ENCODE measurements at places on chromosomes 5 and 9.

DNA sequence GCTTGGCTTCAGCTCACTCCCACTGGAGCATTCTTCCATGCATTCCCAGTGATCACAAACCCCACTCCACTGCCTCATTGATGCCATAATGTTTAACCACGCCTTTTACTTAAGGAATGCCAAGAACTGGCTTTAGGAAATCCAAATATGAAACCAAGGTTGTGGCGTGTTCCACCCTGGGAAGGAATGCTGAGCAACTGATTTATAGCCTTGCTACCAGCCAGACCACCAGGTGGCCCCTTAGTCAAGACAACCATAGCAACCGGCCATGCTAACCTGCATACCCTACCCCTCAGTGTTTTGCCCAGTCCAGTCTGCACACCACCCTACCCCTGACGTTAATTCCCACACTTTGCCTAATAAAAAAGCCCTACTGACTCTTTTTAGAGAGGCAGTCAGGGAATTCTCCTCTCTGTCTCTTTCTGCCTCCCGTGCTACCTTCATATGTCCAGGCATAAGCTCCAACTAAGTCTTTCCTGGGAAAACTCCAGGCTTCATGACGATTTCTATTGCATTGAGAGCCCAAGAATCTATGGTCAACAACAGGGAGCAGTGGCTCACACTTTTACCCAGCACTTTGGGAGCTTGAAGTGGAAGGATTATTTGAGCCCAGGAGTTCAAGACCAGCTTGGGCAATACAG is 27.0 kb upstream of the PRRC2B start:
- no peak for DNase-seq

DNA sequence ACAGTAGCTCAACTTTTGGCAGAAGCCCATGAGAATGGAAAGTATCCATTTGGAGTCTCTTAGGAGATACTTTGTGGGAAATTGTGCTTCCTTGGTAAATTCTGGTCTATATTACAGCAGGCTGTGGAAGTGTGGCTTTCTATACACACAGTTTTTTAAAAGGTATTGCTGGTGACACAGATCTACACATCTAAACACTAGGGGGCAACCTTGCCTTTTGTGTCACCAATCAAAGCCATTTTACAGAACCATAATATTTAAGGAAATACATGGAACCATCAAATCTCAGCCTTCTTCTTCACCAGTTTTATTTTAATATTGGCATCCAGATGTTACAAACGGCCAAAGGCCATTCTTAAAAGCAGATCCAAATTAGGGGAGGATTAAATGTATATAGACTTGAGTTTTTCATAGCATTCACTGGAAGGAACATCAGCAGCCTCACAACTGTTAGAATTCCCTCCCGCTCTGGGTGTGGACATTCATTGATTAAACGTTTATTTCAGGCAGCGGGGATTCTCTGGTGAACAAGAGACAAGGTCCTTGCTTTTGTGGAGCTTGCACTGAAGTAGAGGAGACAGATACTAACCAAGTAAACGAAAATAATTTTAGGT is 132.4 kb upstream of the EPB41L4A start:
- peak; percentile 53 for DNase-seq

- no peak for DNase-seq
These were observed 5.9 kb upstream of the FAT2 start for GRCh38 chr5:151596828-151597539.

- DNase-seq, result no peak
These were observed 49.5 kb downstream of the DENND1A start for GRCh38 chr9:123880420-123880819.

DNA sequence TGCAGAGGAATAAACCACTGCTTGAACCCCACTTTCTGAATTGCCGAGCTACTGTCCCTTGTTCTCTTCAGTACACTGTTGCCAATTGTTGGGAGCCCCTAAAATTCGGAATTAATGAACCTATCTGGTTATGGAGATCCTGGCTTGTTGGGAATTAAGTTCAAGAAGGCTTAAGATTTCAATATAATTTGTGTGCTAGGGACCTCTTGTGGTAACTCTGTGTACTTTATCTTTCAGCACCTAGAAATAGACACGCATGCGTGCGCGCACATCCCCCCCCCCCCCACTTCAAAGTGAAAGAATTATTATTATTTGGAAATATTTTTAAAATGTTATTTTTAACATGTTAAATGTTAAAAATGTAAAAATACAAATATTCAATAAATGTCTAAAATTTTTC is 53.3 kb upstream of the FAM169A start:
- DNase-seq, result peak; percentile 40

DNA sequence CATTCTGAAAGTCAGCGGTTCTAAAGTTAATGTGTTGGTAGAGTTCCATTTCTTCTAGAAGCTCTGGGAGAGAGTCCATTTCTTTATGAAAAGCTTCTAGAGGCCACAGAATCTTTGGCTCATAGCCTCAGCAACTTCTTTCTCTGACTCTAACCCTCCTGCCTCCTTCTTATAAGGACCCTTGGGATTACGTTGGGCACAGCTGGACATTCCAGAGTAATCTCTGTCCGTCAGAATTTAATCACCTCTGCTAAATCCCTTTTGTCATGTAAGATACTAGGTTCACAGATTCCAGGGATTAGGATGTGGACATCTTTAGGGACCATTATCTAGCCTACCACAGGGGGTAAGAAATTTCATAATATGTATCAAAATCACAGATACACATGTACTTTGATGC is 22.6 kb upstream of the ANKDD1B start:
- DNase-seq, result no peak

All from stromal cell of bone marrow (primary cell).